ENCODE measurements at places on chromosomes 11 and 22.
A peak's percentile ranks its signal among the peaks of the same experiment; 100 is the strongest.

DNA sequence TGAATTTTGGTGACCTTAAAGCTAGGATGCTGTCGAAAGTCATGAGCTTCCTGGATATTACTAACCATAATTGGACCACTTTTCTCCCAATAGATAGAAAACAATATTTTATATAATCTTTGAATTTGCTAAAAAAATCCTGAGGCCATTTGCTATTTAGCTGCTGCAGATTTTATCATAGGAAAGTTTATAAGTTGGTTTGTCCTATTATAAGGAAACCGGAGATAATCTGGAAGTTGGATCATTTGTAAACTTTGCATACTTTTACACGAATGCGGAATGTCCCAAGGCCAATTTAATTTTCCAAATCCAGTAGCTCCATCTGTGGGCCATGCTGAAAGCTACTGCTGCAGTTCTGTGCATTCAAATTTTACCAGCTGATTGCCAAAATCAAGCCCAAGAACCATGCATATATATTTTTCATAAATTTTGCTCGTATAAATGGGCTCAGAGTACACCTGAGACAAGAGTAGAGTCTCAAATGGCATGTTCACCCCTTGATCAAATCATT is 378.3 kb downstream of the FAM181B start:
- no peak for DNase-seq

DNA sequence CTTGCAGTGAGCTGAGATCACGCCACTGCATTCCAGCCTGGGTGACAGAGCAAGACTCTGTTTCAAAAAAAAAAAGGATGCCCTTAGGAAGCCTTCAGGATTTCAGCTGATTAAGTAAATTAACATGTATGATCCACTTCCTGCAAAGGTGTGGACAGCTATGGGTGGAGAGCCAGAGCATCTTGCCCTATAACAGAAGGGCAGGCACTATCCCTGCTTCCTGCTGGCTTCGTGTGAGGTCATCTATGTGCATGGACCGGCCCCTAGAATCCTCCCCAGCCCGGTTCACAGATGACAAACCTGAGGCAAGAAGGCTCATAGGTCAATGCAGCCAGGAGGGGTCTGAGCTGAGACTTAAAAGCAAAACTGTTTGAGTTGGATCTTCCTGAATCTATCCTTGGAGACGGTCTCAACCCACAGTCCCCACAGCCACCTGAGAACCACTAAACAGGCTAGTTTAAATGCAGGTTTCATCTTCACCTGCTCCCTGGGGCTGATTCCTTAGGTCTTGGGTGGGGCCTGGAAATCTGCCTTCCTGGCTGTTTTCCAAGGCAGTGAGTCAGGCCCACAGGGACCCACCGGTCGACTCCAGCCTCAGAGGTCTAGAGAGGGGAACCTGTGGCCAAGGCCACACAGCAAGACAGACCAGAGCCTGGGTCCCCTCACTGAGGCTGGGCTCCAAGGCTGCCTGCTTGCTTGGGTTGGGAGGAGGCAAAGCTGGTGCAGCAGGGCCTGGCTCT is 55.2 kb upstream of the MPEG1 start:
- no peak for DNase-seq

DNA sequence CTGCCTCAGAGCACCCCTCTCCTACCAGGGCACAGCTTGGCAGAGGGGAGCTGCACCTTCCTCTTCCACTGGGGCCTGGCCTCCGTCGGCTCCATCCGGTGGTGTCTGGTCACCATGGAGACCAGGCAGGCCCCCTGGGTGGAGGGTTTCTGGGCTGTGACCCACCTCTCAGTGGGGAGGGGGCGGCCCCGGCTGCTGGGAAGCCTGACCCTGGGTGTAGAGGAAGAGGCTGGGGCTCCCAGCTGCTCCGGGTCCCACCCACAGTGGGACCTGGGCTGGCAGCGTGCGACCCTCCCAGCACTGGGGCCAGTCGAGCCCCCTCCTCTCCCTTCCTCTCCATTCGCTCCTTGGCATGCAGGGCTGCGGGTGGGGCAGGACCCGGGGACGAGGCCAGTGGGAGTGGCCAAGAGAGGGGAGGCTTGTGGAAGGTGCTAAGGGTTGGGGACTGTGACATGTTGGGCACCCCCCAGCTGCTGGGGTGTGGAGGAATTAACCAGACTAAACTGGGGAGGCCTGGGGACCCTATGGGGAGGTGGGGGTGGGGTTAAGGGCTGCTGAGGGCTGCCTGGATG is 46.8 kb downstream of the BRSK2 start:
- DNase-seq, result no peak

- DNase-seq, result no peak
These were observed 46.1 kb downstream of the MICAL2 start for GRCh38 chr11:12156301-12157140.

DNA sequence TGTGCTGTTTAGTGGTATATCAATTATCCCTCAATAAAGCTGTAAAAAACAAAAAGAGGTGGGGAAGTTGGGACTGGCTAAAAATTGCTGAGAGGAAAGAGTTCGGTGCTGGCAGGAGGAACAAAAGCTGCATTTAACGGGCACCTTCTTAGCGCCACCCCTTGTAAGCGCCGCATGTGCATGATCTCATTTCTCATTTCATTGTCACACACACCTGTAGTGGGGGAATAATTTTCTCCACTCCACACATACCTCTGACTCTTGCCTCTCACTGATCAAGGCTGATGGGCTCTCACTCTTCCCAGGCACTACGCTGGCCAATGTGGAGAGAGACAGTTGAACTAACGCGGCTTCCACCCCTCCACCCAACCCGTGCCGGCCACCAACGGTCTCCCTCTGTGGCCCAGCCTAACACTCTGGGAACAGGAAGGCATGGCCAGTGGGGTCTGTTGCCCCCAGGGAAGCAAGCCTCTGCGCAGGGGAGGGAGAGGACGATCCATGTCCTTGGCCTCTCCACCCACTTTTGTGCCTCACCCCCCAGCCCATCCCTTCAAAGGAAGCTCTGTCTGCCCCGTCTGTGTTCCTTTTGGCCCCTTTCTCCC is 186.7 kb upstream of the SYT13 start:
- no peak for DNase-seq

GRCh38 chr11:8039530-8040260 is 41.3 kb upstream of the TUB start:
- no peak for DNase-seq

DNA sequence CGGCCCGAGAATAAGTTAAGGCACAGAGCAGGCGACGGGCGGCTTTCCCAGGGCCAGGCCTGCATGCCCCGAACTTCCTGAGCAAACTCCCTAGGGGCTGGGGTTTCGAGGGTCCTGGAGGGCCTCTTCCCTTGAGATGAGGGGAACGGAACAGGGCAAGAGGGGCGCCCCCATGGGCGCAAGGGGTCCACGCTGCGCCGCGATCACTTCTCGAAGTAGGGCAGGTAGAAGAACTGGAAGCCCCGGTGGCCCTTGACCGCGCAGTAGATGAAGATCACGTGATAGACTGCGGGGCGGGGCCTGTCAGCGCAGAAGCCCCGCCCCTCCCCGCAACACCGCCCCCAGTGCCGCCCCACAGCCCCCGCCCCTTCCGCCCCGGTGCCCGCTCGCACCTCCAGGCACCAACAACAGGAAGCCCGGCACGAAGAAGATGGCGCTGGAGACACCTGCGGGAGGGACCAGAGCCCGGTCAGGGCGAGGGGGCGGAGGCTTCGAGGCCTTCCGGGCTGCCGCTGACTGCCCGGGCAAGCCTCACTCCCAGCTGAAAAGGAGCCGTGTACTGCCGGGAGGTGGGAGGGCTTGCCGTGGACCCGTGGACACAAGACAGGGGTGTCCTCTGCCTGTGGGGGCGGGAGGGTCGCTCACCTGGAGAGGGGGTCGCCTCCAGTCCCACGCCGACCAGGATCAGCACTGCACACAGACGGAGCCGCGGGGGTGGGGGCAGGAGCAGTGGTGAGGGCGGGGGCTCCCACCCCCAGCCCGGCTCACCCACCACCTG is 4.5 kb downstream of the TMEM134 start:
- peak; percentile 77 for DNase-seq

DNA sequence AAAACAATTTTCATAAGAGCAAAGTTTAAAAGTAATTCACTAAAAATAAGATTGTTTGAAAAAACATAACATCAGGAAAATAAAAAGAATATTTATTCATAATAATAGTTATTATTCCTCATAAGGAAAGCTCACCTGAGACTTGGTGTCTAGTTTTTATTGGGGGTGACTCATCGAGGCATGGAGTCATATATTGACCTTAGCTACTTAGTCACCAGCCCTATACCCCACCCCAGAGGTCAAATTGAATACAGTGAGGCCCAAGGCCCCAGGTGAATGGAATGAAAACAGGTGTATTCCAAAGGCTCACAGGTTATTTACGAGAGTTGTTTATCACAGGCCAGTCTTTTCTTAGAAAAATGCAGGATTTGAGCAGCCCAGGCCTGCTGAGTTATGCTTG is 36.9 kb downstream of the CNTF start:
- DNase-seq, result no peak

GRCh38 chr11:91243630-91244029 is 981.0 kb upstream of the FAT3 start:
- no peak for DNase-seq

- no peak for DNase-seq
These were observed 7.5 kb upstream of the MIEF1 start for GRCh38 chr22:39494471-39495120.

All from activated CD8-positive, alpha-beta memory T cell treated with anti-CD3 and anti-CD28 coated beads for 48 hours (primary cell).